ENCODE measurements at places on chromosomes 11 and 22.

- DNase-seq = no peak
Observed at GRCh38 chr22:19579115-19579811, 55.1 kb upstream of the CLDN5 start.

DNA sequence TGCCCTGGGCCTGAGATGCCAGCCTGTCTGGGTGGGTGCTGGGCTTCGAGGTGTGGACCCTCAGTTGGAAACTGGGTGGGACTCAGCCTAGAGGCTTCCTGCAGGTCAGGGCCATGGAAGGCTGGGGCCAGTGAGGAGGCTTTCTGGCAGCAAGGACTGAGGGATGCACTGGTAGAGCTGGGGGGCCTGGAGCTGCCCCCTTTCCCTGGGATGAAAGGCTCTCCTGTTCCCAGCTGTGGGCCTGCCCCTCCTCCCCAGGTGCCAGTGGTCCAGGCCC is 2.5 kb downstream of the SEPTIN5 start:
- DNase-seq = no peak

DNA sequence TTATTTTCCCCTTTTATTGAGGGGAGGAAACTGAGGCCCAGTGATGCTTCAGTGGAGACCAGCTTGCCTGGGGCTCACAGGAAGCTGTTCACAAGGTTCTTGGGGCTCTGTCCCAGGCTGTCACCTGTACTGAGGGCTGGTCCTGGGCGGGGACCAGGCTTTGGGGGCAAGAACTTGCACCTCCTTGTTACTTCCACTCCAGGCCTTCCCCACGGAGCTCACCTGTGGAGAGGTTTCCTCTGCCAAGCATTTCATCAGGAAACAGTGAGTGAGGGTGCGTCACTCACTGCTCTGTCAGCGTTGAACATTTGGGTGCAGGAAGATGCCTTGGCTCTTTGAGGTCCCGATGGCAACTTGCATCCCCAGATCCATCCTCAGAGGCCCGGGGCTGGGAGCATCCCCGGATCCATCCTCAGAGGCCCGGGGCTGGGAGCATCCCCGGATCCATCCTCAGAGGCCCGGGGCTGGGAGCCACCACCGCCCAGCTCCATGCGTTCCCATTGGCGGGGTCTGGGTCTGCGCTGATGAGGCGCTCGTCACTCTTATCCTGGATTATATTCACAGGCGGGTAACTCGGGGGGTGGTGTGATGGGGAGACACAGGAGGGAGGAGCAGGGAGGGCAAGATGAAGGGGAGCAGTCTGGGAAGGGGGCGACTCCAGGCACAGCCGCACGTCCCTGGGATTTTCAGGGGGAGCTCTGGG is 1.4 kb upstream of the SMIM38 start:
- no peak for DNase-seq

DNA sequence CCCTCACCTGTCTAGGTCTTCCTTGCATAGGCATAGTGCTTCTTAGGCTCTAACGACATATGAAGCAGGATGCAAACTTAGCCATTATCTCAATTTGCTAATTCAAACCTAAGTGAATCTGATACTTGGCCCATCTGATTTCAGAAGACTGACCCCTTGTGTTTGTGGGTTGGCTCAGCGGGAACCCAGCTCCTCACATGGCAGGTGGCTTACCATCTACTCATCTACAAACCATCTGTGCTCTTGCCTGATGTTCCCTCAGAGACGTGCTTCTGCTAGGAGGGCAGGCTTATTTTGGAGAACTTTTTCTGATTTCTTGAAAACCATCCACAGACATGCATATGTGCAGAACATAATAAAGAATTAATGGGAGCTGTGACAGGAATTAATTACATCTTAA is 15.2 kb downstream of the ELMOD1 start:
- DNase-seq = no peak

DNA sequence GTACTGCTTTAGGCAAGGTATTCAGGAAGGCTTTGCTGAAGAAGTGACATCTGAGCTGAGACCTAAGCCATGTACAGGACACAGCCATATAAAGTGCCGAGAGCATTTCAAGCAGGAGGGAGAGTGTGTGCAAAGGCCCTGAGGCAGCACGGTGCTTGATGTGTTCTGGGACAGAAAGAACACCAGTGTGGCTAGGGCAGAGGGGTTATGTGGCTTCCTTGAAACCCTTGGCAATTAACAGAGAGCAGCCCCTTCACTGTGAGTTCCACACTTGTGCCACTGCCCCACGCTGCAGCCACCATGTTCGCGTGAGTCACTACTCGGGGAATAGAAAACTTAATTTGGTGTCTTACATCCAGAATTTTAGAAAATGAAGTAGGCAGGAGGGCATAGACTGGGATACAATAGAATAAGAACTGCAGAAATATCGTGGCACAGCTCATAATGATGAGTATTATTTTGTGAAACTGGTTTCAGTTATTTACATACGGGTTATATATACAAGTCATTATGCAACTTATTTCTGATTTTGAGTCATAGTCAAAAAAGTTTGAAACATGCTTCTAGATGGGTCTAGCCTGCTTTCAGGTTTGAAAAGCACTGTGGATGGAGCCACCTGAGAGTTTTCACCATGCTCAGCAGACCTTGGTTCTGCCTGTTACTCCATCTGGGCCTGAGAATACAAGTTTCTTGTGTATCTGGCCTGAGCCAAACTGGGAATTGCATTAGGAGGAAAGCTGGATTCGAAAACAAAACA is 11.8 kb downstream of the IL10RA start:
- DNase-seq = no peak

DNA sequence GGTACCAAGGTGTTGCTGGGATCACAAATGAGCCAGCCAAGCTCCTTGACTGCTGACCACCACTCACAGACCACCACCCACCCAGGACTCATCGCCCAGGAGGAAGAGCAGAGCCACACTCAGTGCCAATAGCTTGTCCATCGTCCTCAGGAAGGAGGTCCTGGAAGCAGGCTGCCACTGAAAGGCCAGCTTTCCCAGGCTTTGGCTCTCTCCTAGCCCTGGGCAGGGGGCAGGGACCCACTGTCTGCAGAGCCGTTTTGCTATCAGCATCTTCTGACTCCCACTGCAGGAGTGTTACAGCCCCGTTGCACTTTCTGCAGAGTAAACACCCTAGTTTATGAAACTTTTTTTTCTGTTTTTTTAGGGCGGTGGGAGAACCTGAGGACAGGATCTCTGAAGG is 12.2 kb upstream of the ACRV1 start:
- DNase-seq = no peak

DNA sequence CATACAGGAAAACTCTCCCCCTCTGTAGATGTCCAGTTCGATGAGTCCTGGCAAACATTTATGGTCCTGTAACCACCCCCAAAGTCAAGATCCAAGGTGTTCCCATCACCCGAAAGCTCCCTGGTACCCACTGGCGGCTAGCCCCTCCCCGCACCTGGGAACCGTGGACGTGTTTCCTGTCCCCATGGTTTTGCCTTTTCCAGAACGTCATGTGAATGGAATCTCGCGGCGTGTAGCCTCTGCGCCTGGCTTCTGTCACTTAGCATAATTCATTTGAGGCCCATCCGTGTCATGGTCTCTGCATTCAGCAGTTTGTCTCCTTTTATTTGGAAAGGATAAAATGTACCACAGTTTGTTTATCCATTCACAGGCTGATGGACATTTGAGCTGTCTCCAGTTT is 106.3 kb downstream of the KCNQ1 start:
- DNase-seq = no peak

GRCh38 chr11:9731256-9731655 is 67.4 kb downstream of the SWAP70 start:
- no peak for DNase-seq

GRCh38 chr11:47257517-47258316 is at the start of gene NR1H3:
TSS of gene NR1H3 (plus strand) at chr11:47257996. CDS start at chr11:47259217, 1,221 bp downstream.
- no peak for DNase-seq

DNA sequence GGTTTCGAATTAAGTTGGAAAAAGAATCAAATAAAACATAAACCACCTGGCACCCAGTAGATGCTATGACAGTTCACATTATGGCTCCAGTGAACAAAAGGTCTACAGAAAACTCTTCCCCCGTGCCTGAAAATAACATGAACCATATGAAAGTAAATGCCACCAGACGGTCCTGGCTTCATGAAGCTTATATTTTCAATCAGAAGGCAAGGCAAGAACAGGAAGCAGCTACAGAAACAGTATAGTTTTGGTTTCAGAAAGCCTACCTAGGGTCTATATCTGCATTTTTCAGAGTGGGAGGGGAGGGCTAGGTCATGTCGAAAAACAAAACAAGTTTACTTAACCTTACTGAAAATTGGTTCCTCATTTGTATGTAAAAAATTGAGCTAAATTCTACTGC is 9.8 kb downstream of the RAB30 start:
- DNase-seq = no peak

DNA sequence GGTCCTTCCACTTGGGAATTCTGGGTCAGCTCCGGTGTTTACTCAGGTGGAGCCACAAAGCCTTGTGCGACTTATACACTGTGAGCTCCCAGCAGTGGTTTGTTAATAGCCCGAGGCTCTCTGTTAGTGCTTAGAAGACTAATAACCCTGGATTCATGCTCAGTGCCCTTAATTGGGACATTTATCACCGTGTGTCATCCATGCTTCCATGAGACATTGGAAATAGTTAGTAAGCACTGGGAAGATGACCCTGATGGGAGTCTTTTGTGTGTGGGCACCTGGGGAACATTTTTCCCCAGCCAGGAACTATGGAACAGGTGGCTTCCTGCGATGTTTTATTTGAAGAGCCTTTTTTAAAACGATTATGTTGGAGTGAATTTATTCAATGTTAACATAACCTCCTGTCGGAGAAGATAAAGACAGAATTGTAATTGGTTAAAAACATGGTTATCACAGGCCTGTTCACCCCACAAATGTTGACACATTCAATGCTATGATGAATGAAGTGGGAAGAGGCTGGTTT is 188.9 kb downstream of the MYO18B start:
- no peak for DNase-seq

DNA sequence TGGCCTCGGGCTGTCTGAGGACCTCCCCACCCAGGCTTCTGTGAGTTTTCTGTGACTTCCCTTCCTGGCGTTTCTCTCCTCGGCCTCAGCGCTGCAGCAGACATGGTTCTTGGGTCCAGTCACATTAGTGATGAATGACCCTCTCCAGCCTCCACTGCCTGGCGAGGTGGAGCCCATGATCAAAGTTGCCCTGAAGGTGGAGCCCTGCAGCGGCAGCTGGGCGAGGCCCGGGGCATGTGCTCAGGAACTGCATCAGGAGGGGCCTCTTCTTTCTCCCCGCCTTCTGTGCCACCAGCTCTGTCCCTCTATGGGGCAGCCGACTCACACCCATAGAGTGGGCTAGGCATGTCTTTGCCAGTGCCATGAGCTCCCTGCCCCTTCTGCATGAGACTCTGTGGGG is 1079.7 kb downstream of the TBC1D22A start:
- no peak for DNase-seq

DNA sequence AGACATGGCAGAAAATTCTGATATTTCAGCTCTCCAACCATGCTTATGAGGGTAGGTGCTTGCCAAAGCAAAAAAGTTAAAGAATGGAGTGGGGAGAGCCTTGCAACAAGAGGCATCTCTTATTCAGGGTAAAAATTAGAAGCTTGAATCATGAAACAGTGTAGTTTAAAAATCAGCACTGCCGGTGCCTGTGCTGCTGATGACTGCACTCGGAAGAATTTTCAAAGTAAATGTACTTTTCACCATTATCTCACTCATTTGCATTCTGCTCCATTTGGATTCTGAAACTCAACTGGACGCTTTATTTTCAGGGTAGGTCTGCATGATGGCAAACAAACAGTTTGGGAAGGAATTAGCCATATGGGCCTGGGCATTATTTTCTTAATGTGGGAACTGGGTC is 126.3 kb downstream of the KIRREL3 start:
- DNase-seq = no peak

DNA sequence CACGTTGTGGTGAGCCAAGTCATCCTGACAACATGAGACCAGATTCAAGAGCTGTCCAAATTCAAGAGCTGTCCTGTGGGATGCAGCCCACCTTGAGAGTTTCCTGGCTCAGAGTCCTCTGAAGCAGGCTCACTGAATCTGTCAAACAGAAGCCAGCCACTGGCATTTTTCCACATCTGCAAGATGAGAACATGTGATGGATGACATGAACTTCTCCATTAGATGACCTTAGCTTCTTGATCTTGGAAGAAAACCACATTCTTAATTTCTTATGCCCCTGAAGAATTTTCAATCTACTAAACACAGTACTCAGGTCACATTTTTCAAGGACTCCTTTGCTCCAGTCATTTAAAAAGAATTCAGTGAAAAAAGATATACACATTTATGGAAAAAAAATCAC is 291.0 kb downstream of the GUCY1A2 start:
- DNase-seq = no peak

DNA sequence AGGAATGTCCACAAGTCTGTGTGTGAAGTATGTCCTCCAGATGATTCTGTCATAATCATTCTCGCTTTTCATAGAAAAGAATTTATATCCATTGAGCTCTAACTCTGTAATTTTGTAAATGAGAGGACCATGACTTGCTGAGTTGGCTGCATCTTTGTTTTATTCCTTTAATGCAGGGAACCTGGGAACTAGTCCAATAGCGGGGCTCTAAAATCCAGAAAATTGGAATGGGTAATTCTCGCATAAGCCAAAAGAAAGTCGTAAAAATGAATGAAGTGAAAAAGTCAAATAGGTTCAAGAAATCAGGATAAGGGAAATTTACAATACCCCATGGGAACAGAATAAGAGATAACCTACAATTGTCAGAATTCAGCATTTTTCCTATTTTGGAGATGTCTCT is 232.5 kb downstream of the RAB38 start:
- no peak for DNase-seq

GRCh38 chr11:58334708-58335107 is 24.2 kb downstream of the OR5B17 start:
- DNase-seq = no peak

GRCh38 chr22:21797444-21798221 is 62.0 kb upstream of the YPEL1 start:
- DNase-seq = no peak

- no peak for DNase-seq
Observed at GRCh38 chr11:1746511-1746931, 3.9 kb downstream of the IFITM10 start.

GRCh38 chr22:46374663-46375474 is 39.4 kb downstream of the TRMU start:
- no peak for DNase-seq

DNA sequence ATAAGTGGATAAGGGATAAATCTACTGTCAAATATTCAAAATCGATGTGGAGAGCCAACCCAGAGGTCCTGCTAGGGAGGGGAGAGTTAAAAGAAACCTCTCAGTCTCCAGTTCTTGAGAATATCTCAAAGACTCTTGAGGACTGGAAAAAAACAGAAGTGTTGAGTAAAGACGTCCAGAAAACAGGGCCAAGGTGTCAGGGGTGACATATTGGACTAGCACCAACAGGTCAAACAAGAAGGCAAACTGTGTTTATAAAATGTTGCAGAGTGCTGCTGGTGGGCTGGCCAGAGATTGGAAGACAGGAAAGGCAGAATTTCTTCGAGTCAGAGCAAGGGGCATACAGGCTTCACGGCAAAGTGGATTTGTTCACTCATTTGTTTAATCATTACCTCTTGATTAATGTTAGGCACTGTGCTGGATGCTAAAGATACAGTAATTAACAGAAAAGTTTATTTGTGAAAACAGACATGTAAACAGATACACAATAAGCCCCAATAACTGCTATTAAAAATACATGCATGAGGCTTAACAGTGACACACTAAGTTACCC is 33.7 kb upstream of the SMPD1 start:
- DNase-seq = no peak

GRCh38 chr11:100732949-100733348 is 45.9 kb downstream of the ARHGAP42 start:
- DNase-seq = no peak

GRCh38 chr11:91081440-91082043 is 858.7 kb upstream of the CHORDC1 start:
- DNase-seq = no peak

Data from stimulated activated CD4-positive, alpha-beta T cell treated with anti-CD3 and anti-CD28 coated beads, TNF-alpha, amount 100 ng/mL, for 48 hours (primary cell).